ENCODE measurements at places on chromosomes 16 and 17.

- no peak for DNase-seq
These were observed 18.1 kb upstream of the ARHGAP23 start for GRCh38 chr17:38410201-38410600.

DNA sequence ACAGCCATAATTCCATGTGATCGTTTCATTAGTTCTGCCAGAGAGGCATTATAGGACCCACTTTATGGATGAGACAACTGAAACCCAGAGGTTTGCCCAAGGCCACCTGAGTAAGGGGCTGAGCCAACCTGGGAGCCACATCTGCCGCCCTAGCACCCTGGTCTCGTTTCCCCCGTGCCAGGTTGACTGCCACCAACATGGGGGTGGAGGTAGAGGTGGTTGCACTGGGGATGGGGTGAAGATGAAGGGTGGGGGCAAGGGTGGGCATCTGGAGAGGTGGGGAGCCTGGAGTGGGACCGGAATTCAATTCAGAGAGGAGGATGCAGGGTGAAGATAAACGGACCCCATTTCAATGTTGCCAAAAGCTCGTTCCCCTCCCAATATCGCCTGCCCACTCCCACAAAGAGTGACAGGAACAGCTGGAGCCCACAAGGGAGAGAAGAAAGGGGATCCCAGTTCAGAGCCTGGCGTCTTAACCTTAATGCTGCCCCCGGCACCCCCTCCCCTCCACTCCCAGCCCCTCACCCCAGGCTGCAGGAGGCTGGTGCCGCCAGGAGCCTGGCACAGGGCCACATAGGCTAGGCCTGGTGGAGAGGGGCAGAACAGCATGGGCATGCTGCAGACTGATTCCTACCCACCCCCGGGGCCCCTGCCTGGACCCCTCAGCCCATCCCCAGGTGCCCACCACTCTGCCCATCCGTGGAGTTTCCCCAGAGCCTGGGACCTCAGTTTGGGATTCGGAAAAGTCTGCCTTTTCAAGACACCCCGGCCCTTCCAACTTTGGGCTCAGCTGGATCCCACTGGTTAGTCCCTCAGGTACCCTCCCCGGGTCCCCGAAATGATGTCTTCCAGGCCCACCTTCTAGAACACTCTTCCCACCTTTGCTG, 29.6 kb downstream of the NGFR start:
- no peak for DNase-seq

- DNase-seq, result no peak
These were observed 671.4 kb upstream of the SALL1 start for GRCh38 chr16:51822471-51822870.

- no peak for DNase-seq
These were observed 8.3 kb downstream of the ALOX15B start for GRCh38 chr17:8046929-8047768.

GRCh38 chr17:63986821-63987220, 11.3 kb upstream of the PRR29 start:
- no peak for DNase-seq
